Stimulated activated CD4-positive, alpha-beta T cell treated with anti-CD3 and anti-CD28 coated beads, Interleukin-1b, Interleukin-23, amount 100 ng/mL, for 1 hour (primary cell): ENCODE measurements at places on chromosomes 16 and 17.

- no peak for DNase-seq
These were observed 47.6 kb downstream of the SPOP start for GRCh38 chr17:49630113-49630900.

DNA sequence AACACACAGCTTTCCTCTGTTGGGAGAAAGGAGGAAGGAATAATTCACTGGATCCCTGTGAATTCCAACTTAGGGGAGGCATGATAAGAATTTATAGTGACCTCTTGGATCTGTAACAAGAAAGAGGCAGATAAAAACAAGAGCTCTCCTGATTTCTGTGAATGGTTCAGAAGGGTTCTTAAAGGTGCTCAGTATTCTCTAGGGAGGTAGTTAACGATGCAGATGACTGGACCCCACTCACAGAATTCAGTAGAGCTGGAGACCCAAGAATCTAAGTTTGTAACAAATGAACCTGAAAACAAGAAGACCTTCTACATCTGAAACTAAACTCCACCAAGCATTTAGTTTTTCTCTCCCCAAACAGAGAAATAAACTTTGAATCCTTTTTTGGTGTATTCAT lies 8.6 kb downstream of the ZNRF1 start:
- no peak for DNase-seq

DNA sequence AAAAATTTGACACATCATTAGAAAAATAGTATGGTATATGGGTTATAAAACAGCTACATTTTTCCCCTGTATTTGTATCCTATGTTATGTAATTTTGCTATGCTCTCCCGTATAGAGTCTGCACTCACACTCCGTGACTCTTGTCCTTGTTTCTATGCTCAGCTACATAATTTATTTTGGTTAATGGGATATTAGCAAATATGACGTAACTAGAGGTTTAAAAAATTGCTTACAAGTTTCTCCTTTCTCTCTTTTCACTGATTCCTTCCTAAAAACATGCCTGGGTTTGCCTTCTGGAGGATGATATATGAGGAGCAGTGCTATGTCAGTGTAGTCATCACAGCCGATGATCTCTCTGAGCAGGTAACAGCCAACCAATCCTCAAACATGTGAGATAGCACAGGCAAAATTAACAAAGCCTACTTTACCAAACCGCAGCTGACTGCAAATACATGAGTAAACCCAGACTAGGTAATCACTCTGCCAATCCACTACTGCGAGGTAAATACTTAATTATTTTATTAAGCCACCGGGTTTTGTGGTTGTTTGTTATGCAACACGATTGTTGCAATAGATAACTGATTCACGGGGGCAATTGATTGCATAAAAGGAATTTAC lies 126.9 kb downstream of the KIF2B start:
- DNase-seq = no peak

DNA sequence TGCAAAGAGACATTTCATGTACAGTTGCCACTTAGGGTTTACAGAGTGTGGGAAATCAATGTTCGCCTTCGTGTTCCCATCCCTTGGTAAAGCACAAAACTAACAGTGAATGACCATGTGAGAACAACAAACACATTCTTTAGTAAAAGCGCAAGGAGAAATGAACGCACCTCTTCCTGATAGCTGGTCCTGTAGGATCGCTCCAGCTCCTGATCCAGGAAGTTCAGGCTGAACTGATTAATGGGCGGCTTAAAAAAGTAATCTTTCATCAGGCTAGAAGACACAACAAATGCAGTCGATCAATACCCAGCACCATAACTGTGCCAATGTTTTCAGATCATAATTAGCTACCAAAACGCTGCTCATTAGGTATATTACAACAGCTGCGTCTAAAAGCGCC lies 108.3 kb upstream of the CREBBP start:
- no peak for DNase-seq

- no peak for DNase-seq
These were observed 53.8 kb downstream of the ZNRF1 start for GRCh38 chr16:75052481-75053202.

GRCh38 chr16:4814542-4815173 lies 12.2 kb upstream of the ROGDI start:
- DNase-seq = no peak

DNA sequence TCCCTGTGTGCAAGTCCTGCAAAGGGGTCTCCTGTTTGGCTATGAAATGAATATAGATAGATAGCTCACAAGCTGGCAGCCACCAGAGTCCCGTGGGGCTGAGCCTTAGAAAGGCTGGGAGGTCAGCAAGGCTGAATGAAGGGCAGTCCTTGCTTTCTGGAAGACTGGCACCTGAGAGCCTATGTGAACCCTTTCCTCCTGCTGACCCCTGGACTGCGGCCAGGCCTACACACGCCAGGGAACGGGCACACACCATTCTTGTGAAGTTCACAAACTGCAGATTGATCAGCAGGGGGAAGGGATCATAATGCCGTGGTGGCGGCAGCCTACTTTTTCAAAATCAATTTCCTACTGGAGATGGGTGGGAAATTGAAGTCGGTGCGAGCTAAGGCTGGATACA lies 985 bp upstream of the C17orf107 start:
- DNase-seq = no peak

- DNase-seq = no peak
These were observed 252.3 kb downstream of the SNX29 start for GRCh38 chr16:12228602-12229499.

DNA sequence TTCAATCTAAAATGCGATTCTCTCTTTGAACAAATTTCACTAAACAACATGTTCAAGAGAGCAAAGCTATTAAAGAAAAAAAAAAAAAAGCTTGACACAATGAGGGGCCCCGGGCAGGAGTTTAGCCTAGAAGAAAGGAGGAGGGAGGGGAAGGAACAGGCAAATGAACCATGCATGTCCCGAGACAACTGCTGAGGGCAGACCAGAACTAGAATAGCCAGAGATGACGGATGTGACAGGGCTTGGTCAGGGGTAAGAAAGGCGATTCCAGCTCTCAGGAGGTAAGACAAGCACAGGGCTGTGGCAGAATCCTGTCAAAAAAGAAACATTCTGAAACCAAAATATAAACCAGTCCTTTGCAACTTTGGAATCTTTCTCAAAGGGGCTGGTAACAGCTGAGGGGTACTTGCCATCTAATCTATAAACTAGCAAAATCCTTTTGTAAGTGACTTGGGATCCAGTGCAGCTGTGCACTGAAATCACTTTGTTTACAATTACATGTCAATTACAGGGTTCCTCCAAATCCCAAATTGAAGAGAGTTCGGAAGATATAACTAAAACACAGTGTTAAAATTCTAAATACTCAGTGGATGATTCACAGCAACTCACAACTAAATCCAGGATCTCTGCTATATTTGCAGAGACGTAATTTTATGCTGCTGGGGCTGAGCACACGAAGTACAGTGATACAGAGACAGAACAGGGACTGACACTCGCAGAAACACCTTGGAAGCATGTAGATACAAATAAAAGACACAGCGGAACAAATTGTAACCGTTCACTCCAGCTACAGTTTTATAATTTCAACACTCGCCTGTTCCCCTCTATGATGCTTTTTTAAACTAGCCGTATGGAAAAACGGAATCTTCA lies 567.4 kb upstream of the ZFHX3 start:
- no peak for DNase-seq

- no peak for DNase-seq
These were observed 8.4 kb upstream of the ALDH3A1 start for GRCh38 chr17:19756546-19756945.

GRCh38 chr16:2471653-2472487 lies 773 bp downstream of the NTN3 start:
- DNase-seq = no peak

DNA sequence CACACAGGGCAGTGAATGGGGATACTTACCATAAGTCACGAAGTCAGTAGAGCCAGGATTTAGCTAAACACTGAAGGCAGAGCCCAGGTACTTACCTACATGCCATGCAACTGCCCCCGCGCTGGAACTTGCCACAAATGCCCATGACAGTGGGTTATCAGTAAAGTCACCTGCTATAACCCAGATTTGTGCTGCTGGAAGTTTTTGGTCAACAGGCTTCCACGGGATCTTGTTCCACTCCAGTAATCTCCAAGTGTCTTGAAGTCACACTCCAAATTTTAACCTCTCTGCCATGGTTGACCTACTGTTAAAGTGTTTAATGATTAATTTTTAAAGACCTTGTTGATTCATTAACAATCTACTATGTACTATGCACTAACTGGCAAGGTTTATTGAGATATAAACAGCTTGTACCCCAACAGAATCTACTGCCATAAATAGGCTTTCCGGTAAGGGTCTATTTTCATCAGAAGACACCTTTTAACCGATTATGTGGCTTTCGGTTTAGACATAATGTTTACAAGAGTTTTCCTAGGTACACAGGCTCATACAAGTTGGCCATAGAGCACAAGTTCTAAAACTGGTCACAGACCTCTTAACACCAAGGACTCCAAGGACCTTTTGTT lies 6.3 kb upstream of the SLC5A11 start:
- no peak for DNase-seq

GRCh38 chr17:78883533-78884131 lies 19.4 kb downstream of the CEP295NL start:
- no peak for DNase-seq

DNA sequence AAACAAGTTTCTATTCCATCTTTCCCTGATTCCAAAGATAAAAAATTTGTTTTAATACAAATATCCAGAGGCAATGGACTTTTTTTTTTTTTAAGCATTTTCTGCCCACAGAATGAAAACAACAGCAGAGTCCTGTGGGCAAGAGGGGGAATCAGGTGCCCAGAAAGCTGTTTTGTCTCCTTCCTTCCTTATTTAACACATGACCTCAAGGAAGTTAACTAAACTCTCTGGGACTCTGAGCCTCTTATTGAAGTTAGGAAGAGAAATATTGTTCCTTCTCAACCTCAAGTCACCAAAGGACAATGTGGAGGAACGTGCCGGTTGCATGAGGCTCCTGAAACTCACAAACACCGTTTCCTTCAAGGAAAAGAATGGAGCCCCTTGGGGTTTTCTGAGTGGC lies 34.9 kb downstream of the LITAF start:
- DNase-seq = no peak

DNA sequence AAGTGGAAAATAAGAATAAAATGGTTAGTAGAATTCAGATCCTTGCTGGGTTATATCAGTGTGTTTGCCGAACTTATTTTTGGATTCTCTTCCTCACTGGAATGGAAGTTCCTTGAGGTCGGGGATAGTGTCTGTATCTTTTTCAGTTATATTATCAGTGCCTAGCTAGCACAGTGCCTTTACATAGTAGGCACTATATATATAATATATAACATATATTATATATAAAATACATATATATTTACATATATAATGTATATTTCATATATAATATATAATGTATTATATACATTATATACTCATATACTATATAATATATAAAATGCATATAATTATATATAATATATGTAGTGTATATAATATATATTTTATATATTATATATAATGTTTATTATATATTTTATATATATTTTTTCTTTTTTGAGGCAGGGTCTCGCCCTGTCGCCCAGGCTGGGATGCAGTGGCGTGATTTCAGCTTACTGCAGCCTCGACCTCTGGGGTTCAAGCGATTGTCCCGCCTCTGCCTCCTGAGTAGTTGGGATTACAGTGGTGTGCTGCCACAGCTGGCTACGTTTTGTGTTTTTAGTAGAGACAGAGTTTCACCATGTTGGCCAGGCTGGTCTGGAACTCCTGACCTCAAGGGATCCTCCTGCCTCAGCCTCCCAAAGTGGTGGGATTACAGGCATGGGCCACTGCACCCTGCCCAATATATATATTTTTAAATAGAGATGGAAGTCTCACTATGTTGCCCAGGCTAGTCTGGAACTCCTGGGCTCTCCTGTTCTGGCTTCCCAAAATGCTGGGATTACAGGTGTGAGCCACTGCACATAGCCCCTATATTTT lies 3.2 kb downstream of the NFATC3 start:
- no peak for DNase-seq

DNA sequence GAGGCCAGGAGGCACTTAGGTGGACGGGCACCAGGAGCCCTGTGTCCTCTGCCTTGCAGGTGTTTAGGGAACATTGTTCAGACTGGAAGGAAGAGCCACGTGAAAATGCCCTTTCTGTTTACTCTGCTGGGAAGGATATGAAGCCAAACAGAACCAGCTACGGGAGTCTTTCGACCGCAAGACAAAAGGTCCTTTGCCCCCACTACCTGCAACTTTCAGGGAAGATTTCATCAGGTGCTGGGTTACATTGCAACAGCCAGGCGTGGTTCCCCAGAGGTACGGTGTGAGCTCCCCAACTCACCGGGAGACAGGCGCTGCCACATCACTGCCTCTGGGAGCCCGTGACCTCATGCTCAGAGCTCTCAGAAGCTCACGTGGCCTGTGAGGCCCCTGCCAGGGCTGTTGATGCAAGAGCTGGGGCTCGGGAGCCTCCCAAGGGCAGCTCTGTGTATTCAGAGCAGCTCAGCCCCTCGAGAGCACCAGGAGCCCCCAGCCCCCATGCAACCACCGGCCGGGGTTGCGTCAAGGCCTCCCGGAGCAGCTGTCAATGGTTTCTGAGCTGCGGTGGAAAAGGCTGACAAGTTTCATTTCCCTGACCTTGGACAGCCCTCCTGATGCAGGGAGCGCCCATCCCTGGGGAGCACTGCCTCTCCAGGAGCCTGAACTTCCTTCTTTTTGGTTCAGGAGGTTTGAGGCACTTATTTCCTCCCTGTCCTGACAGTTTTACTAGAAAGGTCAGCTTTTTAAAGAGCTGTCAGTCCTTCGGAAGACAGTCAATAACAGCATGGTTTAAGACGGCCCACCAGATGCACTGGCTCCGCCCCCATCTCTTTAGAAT lies 42.1 kb downstream of the TBC1D16 start:
- DNase-seq = no peak

DNA sequence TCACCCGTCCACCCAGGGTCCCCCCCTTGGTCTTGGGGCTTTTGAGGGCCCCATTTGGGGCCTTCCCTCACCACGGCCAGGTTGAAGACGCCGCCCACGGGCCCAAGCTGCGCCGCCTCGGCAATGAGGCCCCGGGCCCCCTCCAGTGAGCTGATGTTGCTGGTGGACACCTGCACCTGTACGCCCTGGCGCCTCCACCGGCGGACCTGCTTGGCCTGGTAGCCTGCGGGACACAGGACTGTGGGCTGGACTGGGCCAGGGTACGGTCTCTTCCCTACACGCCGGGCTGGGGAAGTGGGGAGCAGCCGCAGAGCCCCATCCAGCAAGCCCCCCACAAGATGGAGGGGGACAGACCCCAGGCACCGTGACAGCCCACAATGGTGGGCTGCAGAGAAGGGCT lies 15.6 kb downstream of the FASN start:
- DNase-seq = no peak

GRCh38 chr17:58193641-58194255 lies 1.2 kb downstream of the EPX start:
- no peak for DNase-seq

GRCh38 chr16:2663553-2664546 lies 18.5 kb upstream of the KCTD5 start:
- DNase-seq = no peak

DNA sequence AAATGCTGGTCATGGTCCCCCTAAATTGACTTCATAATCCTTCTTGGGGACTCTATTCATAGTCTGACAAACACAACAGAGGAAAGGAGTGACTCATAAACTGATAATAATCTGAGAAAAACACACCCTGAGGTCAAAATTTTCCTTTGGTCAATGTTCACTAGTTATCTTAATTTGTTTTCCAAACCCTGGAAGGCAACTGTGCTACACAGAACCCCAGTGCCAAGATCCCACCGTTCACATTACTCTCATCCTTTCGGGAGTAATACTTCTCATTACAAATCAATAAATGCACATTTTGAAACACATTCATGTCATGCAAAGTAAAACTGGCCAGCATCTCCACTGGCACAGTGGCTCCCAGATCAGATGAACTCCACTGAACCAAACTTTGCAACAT lies 23.2 kb downstream of the COIL start:
- no peak for DNase-seq
